Fibroblast of skin of back (primary cell): ENCODE measurements at places on chromosomes 4 and X.

DNA sequence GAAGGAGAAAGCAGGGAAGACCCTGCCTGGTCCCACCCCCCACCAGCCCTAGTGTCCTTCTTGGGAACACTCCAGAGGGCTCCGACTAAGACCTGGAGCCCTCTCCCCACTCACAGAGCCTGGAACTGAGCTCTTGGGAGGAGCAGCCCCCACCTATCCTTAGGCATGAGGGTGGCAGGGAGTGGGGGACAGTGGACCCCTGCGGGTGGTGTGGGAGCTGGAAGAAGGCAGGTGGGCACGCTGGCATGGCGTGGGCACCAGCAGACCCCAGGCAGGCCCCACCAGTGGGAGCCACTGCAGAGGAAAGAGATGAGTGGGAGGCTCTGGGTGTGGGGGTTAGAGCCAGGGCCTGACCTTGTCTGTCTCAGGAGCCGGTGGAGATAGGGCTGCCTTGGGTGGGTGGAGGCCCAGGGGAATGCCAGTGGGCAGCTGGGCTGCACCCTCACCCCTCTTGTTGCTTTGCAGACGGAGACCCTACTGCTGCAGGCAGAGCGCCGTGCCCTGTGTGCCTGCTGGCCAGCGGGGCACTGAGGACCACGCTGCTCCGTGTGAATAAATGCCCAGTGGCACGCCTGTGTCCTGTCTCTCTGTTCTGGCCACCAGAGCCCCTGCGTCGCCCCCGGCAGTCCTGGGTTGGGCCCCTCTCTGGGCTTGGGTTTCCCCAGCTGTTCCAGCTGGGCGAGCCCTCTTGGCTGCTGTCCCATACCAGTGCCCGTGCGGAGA, 15.6 kb upstream of the NAT8L start:
- DNase-seq, result no peak

DNA sequence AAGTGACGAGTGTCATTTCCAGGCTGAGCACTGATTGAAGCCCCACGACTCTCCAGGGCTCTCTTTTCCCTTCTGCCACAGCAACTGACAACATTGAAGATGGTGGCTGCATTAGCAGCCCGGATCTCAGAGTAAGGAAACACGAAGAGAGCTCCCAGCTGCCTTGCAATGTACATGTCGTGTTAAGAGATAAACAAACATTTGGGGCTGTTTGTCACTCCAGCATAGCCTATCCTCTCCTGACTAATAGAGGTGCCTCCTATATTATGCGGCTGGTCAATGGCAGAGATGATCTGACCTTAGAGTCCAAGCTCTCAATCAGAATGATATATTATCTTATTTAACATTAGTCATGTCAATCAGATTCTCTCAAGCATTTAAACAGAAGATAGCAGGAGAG, 38.6 kb downstream of the ATXN3L start:
- DNase-seq, result no peak

DNA sequence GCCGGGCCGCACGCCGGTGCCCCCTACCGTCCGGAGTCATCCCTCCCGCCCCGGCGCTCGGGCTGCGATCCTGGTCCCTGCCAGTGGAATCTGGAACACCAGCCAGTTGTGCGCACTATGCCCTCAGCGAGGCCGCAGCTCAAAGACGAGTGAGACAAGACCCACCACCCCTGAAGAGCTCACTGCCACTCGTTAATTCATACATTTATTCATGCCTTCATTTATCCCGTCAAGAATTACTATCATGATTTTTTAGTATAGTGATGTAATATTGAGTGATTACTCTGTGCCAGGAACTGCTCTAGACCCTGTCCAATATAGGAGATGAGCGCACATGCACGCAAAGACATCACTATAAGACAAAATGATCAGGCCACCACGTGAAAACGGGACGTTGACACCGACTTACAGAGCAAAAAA, 247 bp upstream of the PPA2 start:
- DNase-seq, result no peak

GRCh38 chr4:118843237-118843636, 7.3 kb upstream of the SEC24D start:
- DNase-seq, result no peak

DNA sequence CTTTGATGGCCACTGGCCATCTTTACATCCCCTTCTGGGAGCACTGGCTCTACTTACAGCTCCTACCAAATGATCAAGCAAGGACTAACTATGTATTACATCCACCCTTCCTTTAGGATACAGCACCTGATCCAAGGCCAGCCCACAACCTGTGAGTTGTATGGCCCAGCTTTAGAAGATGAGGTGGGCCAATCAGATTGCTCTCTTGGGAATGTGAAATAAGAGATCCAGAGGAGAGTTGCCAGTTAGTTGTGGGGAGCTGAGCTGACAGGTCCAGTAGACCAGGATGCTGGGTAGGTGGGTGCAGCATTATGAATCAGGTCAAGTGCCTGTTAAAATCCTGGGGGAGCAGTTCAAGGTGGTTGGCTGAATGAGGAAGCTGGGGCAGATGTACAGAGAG, 111.5 kb downstream of the GNL3L start:
- DNase-seq, result no peak
